ENCODE measurements at places on chromosomes 6 and 20.

DNA sequence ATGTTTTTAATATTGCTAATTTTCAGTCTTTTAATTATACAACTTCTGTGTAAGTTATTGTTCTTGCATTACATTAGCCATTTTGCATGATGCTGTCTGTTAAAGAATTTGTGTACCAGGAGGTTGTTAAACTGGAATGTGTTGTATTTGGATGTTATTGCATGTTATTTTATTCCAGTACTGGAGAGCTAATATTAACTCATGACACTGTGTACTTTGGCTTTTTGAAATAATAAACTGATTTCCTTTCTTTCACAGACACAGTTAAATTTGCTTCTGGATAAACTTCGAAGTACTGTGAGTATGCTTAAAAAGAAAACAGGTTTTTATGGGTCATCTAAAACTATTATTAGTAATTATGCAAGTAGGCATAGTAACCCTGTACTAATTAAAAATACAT is 121.3 kb downstream of the MYO6 start:
- no peak for DNase-seq

DNA sequence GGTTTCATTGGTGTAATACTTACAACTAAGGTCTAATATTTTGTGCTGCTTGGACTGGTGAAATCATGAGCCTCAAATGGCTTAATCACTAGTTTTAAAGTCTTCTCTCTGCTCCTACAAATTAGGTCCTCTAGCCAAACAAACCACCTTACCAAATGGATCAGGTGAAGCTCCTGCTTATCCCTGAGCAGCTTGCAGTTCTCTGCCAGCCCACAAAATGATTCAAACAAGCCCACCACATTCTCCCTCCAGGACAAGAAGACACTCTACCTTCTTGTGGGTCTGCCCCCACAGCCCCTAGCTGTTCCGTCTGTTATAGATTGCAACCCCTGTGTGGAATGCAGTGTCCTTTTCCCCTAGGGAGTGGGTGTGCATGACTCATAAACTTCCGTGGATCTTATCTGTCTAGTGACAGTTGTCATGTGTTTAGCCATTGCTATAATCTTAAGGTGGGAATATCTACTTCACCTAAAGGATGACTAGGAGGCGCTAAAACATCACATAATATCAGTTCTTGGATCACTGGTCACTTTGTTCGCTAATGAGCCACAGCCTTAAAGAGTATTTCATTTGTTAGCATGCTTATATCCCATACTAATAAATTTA is 940.5 kb upstream of the MANEA start:
- no peak for DNase-seq

DNA sequence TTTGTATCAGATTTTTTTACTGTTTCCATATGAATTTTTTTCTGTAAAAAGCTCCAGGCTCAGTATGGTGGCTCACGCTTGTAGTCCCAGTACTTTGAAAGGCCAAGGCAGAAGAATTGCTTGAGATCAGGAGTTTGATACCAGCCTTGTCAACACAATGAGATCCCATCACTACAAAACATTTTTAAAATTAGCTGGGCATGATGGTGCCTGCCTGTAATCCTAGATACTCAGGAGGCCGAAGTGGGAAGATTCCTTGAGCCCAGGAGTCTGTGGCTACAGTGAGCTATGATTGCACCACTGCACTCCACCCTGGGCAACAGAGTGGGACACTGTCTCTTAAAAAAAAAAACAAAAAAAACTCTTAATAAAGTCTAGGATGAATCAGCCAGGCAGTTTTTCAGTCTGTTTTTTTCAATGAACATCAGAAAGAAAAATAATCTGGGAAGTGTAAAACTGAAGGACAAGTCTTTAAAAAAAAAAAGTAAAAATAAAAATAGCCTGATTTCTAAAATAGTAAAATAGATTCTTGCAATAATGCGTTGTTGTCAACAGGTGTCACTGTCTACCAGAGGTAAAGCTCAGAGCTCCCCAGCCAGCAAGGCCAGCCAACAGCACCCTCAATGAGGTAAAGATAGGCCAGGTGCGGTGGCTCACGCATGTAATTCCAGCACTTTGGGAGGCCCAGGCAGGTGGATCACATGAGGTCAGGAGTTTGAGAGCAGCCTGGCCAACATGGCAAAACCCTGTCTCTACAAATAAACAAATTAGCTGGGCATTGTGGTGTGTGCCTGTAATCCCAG is 9.3 kb upstream of the ATG5 start:
- peak; percentile 58 for DNase-seq

DNA sequence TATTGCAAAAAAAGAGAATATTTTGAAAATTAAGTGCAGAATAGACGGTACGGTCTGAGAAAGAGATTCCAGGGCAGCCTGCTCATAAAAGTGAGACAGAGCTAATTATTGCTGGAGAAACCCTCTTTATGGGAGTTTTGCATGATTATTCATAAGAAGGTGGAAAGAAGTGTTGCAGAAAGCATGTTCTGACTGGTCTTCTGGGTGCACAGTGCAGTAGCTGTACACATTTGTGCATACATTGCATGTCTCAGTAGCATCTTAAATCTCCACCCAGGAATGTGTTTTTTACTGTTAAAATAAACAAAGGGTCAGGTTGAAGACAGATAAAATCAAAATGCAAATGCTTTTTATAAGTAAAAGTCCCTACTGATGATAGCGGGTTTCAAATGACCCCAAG is 1813.6 kb upstream of the DEFB115 start:
- peak; percentile 37 for DNase-seq

DNA sequence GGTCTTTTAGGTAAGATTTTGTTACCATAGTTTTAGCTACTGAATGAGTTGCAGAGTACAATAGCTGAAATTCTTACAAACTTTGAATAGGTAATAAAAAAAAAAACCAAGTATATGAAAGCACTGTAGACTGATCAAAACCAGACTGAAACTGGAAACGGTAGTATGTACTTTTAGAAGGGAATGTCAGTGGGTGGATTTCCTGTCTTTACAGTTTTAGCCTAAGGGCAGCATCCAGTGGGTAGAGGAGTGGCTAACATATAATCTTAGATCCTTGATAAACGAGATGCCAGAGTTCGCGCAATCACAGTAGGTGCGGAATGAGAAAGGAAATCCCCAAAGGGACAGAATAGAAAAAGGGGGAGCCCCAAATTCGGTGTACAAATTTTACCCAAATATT is 385.9 kb upstream of the RUNX2 start:
- DNase-seq, result no peak

DNA sequence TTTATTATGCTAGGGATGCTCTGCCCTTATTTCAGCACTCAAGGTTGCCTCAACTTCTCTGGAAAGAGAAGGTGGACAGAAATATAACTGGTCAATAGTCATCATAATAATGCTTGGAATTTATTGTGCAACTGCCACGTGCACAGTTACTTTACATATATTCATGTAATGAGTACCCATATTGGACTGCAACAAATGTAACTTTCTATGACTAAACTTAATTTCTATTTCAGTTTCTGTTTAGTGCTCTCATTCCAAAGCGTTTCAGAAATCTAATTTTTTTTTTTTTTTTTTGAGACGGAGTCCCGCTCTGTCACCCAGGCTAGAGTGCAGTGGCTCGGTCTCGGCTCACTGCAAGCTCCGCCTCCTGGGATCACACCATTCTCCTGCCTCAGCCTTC is 28.3 kb upstream of the CD83 start:
- DNase-seq, result no peak

GRCh38 chr20:62452475-62453095 is 23.2 kb downstream of the GATA5 start:
- DNase-seq, result no peak

- DNase-seq, result no peak
Measured at GRCh38 chr6:135990439-135990838, 138.9 kb downstream of the PDE7B start.

GRCh38 chr6:149897015-149897697 is 757 bp downstream of the RAET1E start:
- DNase-seq, result no peak

- no peak for DNase-seq
Measured at GRCh38 chr6:170163405-170164170, 127.3 kb downstream of the DLL1 start.

- no peak for DNase-seq
Measured at GRCh38 chr6:142246960-142247359, 54.8 kb upstream of the ADGRG6 start.

DNA sequence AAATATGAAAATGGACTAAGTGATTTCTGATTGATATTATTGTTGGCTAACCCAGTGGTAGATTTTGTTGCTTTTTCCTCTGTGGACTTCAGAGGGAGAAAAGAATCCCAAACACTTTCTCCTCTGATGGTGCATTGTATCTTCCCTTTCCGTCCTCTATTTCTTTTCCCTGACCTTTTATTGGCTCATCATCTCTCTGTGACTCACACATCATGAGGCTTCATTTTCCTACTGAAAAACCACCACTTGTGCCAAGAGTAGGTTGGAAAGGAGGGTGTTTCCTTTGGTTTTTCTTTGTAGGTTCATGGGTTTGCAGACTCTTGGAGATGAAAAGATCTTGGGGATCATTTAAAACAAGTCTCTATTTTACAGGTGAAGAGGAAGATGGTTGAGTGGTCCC is 311.7 kb upstream of the JAG1 start:
- DNase-seq, result no peak

- peak; percentile 76 for DNase-seq
Measured at GRCh38 chr6:42929821-42930360, 611 bp downstream of the CNPY3 start.

GRCh38 chr20:22324505-22324904 is 259.9 kb downstream of the FOXA2 start:
- DNase-seq, result no peak

- no peak for DNase-seq
Measured at GRCh38 chr6:12064538-12065071, 52.5 kb downstream of the HIVEP1 start.

- DNase-seq, result no peak
Measured at GRCh38 chr20:3042625-3043024, 797 bp upstream of the GNRH2 start.

GRCh38 chr6:125858427-125859320 is 67.9 kb downstream of the NCOA7 start:
- DNase-seq, result peak; percentile 29

DNA sequence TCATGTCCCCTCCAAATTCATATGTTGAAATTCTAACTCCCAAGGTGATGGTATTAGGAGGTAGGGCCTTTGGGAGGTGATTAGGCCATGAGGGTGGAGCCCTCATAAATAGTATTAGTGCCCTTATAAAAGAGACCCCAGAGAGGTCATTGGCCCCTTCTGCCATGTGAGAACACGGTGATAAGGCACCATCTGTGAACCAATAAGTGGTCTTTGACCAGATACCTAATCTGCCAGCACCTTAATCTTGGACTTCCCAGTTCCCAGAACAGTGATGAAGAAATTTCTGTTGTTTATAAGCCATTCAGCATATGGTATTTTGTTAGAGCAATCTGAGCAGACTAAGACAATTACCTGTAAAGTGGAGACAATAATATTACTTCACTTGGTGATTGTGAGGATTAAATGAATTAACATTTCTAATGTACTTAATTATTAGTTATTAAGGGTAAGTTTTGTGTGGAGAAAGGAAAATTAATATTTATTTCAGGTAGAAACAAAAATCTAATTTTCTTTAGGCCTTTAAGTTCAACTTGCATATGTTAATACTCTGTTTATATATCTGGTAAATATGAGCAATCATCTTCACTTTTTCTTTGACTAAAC is 7.1 kb downstream of the RNF182 start:
- DNase-seq, result no peak

- no peak for DNase-seq
Measured at GRCh38 chr20:55596431-55596830, 408.9 kb downstream of the CBLN4 start.

GRCh38 chr6:47427680-47428079 is 49.9 kb upstream of the CD2AP start:
- no peak for DNase-seq

- DNase-seq, result no peak
Measured at GRCh38 chr6:8234321-8234720, 132.0 kb upstream of the EEF1E1 start.

DNA sequence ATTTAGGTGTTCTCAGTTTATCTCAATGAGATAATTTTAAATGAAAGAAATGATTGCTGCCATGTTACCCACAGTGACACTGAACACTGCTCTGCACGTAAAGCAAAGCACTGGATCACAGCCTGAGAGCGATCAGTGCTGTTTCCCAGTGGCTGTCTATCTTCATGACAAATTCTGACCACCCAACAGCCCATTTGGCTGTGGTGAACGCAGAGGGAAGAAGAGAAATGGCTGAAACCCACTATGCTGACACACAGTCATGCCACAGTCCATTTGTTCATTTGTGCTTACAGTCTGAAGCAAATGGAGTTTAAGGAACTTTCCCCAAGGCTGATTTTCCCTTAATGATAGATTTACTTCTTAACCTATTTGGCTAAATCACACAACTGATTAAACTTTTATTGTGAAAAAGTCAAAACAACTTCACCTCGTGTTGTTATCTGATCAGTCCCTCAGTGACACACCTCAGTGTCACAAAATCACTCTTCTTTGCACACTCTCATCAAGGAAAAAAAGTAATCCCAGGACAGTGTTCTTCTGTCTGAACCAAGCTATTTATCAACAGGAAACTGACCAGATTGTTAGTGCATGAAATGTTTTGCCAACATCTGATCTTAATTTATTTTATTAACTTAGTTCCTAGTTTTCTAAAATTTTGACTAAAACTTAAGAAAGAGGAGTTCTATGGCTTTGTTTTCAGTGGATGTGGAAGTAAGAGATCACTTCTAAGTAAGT is 225.1 kb downstream of the TBX18 start:
- DNase-seq, result no peak

DNA sequence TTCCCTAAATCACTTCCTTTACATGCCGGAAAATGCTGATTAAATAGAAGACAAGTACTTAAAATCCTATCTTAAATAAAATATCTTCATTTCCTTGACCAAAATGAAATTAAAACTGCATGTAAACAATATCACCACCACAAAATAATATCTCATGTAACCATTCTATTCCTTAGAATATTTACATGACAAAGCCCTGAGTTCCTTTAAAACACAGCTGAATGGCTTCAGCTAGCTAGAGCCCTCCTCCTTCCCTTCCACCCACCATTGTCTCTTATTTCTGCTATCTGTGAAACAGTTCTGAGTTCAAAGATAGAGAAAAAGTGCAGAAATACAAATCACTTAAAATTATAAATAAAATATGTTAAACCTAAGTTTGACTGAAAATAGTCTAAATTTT is 103.1 kb downstream of the HIVEP2 start:
- no peak for DNase-seq

GRCh38 chr6:111952821-111953540 is 79.7 kb upstream of the FYN start:
- no peak for DNase-seq

DNA sequence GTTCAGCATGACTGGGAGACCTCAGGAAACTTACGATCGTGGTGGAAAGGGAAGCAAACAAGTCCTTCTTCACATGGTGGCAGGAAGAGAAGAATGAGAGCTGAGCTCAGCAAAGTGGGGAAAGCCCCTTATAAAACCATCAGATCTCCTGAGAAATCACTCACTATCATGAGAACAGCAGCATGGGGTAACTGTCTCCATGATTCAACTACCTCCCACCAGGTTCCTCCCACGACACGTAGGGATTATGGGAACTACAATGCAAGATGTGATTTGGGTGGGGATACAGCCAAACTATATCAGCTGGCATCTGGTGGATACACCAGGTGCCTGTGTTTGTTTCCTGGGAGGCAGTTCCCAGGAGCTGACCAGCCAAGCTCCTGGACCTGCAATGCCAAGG is 4.9 kb downstream of the DDO start:
- DNase-seq, result no peak
